Amniotic epithelial cell (primary cell): ENCODE measurements at places on chromosomes 7 and 10.

- no peak for DNase-seq
These were observed 32.9 kb downstream of the TACC2 start for GRCh38 chr10:122021828-122022227.

DNA sequence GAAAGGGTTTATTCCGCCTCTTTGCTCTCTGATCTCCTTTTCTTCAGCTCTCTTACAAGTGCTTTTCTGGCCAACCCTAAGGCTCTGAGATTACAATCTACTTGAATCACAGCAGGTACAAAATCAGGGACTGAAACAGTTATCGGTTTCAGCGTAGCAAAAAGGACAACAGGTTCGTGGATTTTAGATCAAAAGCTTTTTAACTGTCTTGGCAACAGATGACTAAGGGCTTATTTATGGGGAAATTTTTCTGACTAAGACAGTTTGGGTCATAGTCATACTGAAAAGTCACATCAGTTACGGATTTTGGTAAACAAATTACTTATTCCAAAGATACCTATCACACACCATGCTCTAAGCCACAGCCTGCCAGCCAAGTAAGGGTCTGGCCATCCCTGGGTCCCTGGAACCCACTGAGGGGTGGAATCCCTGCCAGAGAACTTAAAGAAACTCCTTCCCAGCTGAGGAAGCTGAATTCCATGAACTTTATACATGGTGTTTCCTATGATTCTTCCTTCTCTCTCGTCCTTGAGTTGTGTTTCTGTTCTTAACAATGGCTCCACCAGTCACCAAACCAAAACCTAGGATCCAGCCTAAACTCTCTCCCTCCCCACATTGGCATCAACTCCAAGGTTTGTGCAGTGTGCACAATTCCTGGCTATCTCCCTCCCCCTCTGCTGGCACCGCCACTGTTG is 169.3 kb downstream of the FAM107B start:
- peak; percentile 69 for DNase-seq

DNA sequence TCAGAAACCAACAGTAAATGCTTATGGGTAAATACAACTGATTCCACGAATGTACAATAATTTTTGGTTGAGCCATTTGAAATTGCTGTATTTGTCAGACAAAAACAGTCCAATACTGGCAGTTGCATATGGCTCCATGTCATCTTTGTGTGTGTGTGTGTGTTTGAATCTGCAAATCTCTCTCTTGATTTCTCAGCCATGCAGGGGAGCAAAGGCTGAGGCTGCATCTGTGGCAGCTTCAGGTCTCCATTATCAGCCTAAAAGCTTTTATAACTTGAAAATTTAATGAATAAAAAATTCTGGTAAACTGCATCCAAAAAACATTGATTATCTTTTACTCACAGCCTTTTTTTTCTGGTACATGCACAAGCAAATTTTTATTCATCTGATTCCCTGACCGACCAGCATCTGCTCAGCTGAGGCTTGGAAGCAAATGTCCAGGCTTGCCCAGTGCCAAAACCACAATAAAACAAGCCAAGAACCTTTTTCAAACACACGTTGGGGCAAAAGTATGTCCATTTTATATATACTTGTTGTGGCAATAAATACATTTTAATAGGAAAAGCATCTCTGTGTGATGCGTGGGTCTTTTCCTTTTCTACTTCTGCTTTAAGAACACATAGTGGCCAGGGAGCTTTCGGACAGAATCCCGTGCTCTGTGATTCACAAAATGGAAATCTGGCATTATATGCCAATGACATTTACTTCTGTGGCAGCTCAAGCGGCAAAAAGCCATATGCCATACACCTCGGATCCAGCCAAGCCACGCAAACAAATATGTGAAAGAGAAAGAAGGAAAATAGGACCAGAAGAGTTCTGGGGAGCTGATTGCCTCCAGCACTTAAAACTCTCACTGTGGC is 275.6 kb upstream of the AOAH start:
- no peak for DNase-seq

- no peak for DNase-seq
These were observed 54.9 kb downstream of the HK1 start for GRCh38 chr10:69333205-69333604.

DNA sequence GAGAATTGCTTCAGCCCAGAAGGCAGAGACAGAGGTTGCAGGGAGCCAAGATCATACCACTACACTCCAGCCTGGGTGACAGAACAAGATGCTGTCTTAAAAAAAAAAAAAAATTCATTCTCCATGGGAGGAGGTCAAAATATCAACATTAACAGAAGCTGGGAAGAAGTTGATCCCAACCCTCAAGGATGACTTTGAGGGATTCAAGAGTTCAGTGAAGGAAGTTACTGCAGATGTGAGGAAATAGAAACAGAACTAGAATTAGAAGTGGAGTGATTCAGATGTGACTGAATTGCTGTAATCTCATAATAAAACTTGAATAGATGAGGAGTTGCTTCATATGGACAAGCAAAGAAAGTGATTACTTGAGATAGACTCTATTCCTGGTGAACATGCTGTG is 19.7 kb upstream of the RPEL1 start:
- no peak for DNase-seq

DNA sequence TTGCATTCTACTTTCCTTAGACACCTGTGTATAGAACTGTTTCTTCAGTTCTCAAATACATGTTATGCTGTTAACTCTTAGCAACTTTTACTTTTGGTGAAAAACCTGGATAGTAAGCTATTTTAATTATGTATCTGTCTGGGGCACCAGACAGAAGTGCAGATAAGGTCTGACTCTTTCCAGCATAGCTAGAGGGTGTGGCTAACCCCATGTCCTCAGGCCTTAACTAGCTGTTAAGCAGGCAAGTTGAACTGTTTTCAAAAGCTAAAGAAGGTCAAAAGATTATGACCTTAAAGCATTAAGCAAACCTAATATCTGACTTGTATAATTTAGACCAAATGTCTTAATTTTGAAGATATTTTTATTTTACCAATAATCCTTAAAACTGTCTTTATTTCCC is 45.1 kb upstream of the INHBA start:
- DNase-seq, result peak; percentile 26

- peak; percentile 60 for DNase-seq
These were observed 78.2 kb downstream of the FAM53B start for GRCh38 chr10:124665980-124666379.

DNA sequence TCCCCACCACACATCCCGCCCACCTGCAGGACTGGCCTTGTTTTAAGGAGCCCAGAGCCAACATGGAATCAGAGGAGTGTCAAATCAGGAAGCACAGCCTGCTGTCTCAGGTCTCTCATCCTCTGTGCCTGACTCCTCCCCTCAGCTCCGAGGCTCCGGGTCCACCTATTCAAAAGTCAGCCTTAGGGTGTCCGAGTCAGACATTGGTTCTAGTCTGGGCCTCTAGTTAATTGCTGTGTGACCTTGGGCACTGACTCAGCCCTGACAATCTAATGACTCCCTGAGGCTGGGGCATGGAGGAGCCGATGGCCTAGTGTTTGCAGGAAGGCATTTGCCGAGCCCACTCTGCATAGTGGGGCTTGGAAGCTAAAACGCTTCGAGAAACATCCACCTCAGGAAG is 223.1 kb upstream of the PPP2R2D start:
- no peak for DNase-seq

GRCh38 chr7:2084781-2085505 is 147.8 kb downstream of the MAD1L1 start:
- no peak for DNase-seq

DNA sequence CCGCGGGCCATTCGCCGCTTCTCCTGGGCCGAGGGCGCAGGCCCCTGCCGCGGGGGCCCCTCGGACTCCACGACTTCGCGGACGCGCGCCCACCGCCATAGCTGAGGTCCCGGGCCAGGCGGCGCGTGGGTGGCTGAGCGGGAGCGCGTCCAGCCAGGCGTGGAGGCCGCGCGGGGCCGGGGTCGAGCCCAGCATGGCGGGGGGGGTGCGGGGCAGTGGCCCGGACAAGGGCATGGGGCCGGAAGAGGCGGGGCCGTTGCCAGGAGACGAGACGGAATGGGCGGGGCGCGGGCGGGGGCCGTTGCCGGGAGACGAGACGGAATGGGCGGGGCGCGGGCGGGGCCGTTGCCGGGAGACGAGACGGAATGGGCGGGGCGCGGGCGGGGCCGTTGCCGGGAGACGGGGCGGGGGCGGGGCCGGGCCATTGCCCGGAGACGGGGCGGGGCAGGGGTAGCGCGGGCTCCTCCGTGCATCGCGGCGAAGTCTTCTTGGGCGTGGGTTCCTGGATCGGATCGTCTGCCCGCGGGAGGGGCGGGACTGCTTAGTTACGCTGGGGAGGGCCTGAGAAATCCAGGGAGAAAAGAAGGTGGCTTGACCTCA is 14.8 kb downstream of the ADAM8 start:
- DNase-seq, result peak; percentile 49

GRCh38 chr7:128879939-128880746 is 17.5 kb downstream of the ATP6V1F start:
- DNase-seq, result peak; percentile 39

- DNase-seq, result no peak
These were observed 176.2 kb upstream of the CHRM2 start for GRCh38 chr7:136692221-136692620.

DNA sequence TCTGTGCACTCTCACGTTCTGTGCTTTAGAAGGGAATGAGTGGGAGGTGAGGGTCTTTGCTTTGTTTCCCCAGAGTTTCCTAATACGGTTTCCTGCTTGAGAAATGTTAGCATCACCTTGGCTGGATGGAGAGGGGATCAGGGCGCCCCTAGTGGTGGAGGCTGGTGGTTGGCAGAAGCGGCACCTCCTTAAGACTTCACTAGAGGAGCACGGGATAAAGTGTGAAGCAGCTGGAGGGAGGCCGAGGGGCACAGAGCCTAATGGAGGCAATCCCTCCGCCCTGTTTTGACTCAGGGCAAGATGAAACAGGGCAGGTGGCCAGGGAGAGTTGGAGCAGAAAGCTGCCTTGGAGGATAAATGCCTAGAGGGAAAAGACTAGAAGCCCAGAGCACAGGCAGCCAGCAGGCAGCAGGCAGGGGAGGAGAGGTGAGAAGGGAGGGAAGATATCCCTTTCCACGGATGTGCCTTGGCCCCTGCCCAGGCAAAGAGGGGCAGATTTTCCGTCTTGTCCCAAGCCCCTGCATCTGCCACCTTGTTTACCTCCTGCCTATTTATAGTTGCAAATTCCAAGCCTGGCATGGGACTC is 56.0 kb upstream of the BTRC start:
- peak; percentile 51 for DNase-seq

- DNase-seq, result no peak
These were observed 33.8 kb downstream of the C10orf53 start for GRCh38 chr10:49713266-49713665.

- DNase-seq, result peak; percentile 74
These were observed 7.2 kb upstream of the PGAM2 start for GRCh38 chr7:44072364-44073231.

GRCh38 chr10:29802171-29802570 is 167.4 kb upstream of the SVIL start:
- no peak for DNase-seq

DNA sequence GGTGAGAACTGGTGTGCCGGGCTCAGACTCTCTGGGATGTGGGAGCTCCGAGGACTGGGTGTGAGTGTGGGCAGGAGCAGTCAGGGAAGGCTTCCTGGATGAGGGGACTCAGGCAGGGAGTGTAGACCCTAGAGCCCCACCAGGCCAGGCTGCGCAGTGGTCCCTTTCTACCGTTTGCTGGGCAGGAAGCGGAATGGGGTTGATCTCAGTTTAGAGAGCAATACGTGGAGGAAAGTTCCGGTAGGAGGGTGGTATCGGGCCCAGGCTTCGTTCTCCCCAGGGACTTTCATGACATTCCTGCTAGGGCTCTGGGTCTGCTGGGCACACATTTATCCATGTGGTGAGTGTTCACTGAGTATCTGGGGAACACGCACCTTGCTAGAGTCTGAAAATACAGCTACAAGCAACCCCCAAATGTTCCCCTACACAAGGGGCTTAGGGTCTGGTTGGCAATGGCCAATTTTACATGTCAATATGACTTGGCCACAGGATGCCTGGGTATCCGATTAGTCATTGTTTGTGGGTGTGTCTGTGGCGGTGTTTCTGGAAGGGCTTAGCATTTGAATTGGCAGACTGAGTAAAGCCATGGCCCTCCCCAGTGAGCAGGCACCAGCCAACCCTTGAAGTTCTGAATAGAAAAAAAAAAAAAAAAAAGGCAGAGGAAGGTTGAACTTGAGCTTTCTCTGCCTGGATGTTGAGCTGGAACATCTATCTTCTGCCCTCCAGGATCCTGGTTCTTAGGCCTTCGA is 20.8 kb downstream of the GHRHR start:
- peak; percentile 23 for DNase-seq

DNA sequence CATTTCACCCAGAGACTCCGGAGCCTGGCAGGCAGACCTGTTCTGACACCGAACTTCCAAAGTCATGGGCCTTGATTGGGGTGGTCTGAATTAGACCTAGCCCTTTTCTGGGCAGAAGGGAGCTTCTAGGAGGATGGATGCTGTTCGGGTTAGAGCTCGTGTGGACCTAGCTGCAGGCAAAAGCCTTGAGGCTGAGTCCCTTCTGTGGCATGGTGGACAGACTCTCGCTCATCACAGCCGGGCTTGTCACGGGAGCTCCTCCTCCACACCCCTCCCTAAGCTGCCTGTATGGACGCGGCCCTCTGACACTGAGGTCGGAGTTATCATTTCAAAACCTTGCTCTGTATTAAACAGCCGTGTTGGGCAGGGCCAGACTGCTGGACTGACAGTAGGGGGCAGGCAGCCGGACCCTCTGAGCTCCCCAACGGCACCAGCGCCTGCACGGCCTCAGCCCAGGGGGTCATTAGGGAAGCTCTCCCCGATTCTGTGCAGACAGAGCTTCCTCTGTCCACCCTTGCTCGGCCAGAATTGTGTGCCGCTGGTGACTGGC is 2.2 kb downstream of the IRF5 start:
- DNase-seq, result no peak

- no peak for DNase-seq
These were observed 60.0 kb upstream of the PDLIM1 start for GRCh38 chr10:95350830-95351228.

- no peak for DNase-seq
These were observed 72.6 kb downstream of the COPG2 start for GRCh38 chr7:130595986-130596385.

- DNase-seq, result no peak
These were observed 179.5 kb upstream of the HGF start for GRCh38 chr7:81949306-81949705.

DNA sequence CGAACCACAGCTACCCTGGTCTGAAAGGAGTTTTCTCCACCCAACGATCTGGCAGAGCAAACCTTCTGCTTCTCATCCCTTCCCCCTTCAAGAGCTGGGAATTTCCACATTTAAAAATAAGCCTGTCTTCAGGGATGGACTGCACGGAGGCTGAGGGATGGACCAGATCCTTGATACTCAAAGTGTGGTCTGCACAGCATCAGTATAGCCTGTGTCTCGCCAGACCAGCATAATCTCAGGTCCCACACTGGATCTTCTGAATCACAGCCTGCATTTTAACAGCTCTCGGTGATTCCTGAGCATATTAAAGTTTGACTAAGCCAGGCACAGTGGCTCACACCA is 7.1 kb downstream of the KCNMA1 start:
- DNase-seq, result no peak

- no peak for DNase-seq
These were observed 126.5 kb downstream of the HIPK2 start for GRCh38 chr7:139651308-139651707.
